ENCODE measurements at places on chromosomes 13 and 19.

DNA sequence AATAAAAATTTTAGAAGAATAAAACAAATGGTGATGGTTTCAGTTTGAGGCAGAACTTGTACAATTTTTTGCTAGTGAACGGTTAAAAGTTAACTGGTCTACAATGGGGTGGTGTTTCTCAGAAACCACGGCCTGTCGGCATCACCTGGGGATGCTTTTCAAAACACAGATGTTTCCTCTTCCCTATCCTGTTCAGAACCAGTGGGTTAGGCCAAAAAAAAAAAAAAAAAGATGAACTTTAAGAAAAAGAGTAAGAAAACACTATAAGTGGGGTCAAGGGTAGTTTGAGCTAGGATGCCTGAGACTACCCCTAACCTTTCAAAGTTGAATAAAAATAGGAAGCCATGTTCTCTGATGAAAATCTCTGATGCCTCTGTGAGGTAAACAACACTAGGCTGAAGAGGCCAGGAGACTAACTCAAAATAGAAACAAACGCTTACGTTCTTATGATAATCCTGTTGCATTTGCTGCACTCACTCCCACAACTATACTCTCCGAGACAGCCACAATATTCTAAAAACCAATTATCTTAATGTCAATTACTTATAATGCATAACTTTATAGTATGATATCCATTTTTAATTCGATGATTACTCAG, 3.3 kb downstream of the MTIF3 start:
- no peak for DNase-seq

- DNase-seq = no peak
These were observed 74.0 kb downstream of the ZNF100 start for GRCh38 chr19:21693399-21693798.

- DNase-seq = no peak
These were observed 3.6 kb downstream of the TRIP10 start for GRCh38 chr19:6743066-6743465.

DNA sequence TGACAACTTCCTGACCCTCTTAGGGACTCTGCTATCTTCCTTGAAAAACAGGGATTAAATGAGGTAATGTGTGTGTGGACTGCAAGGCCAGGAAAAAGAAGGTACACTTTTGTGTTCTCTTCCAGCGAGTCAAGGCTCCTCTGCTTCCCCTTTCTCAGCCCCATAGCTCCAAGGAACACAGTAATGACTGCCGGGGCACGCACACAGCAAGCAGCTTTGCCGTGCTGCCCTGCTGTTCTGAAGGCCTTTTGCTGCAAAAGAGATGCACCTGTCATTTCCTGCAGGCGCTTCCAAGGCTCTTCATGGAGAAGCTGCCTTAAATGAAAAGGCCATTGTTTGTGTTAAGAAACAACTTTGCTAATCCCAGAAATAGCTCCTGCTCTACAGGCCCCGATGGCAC, 84.6 kb downstream of the CYSLTR2 start:
- no peak for DNase-seq

- DNase-seq = no peak
These were observed 678 bp downstream of the BCAT2 start for GRCh38 chr19:48810151-48810550.

DNA sequence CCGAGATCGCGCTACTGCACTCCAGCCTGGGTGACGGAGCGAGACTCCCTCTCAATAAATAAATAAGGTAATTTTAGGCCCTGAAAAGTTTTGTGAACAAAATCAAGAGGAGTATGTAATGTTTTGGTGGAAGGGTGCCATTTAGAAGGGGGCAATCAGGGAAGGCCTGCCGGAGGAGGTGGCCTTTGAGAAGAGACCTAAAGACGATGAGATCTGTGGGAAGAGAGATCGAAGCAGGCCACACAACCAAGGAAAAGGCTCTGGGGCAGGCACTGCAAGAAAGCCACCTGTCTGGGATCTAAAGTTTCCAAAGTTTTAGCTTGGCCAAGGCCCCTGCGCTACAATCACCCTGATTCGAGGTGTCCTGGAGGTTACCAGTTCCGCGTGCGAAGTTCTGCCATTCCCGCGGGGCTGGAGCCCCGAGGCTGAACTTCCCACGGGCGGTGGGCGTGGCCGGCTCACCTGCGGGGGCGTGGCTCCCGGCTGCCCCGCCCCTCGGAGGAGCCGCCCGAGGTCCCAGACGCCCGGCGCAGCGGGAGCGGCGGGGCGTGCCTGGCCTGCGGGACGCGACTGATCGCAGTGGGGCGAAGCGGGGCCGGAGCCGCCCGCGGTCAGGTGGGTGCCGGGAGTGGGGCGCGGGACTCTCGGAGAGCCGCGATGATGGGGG, at the start of gene KLC3:
Gene KLC3, plus strand, starts transcription at position 519 of the 667 bp plus-strand sequence. CDS start 4,792 bp downstream, outside the sequence.
- DNase-seq = peak; percentile 90

- DNase-seq = peak; percentile 79
These were observed 1.4 kb downstream of the RASA3 start for GRCh38 chr13:114130837-114131582.

GRCh38 chr19:16892868-16893685, 4.3 kb downstream of the F2RL3 start:
- no peak for DNase-seq

DNA sequence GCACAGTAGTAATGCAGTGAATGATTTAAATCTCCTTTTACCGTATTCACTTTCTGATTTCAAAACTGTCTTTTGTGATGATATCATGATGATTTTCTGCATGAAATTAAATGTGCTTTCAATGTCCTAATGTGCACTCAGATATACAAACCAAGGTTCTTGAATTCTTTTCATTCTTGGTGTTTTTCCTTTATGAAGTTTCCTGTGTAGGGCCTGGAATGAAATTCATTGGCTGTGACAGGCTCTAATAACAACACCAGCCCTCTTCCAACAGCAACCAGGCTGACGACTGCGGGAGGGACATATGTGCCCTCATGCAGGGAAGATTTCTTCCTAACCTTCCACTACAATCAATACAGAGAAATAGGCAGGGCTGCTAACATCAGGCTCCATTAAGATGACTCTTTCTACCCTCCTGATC, 1052.0 kb downstream of the DIAPH3 start:
- DNase-seq = no peak

- no peak for DNase-seq
These were observed 7.3 kb upstream of the SOX1 start for GRCh38 chr13:112059457-112060281.

DNA sequence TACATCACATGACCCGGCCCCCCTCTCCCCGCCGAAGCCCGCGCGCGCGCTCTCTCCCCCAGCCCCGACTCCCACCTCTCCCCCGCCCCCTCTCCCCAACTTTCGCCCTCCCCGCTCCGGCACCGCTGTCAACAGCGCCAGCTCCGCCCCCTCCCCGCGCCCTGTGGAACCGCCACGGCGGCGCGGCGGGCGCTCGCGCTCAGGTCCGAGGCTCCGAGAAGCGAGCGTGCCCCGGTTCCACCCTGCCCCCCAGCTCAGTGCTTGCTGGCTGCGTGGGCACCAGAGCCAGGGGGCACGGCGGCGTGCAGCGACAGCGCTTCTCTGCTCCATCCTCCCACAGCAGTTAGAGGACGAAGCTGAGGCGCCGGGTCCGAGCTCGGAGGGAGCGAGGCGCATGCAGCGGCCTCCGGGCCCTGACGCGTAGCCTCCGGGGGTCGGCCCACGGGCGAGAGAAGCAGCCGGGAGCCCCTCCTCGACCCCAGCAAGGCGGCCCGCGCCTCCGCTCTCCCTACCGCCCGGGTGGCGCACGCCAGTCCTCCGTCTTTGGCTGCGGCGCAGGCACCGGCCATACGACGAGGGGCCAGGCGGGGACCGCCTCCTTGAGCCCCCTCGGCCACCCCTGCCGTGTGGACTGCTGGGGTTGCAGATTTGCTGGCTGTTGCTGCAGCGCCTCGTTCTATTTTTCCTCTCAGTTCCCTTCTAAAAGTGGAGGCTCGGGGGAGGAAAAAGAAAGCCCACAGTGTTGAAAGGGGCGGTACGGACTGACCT, 109.5 kb downstream of the KCNRG start:
- DNase-seq = peak; percentile 83

DNA sequence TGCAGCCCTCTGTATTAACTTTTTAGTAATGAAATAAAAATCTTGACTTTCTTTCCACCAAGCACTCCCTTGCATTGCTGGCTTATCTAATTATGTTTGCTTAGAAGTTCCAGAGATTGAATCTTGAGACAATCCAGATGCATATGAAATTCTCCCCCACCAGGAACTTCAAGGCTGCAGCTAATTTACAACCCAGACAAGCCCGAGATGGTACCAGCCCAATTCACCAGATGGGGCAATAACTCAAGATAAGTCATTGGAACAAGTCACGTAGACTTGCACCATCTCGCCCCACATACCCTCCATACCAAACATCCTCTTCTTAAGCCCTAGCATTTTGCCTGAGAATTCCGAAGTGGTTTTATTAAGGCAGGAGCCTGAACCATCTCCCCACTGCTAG, 29.0 kb downstream of the UTP14C start:
- DNase-seq = no peak

DNA sequence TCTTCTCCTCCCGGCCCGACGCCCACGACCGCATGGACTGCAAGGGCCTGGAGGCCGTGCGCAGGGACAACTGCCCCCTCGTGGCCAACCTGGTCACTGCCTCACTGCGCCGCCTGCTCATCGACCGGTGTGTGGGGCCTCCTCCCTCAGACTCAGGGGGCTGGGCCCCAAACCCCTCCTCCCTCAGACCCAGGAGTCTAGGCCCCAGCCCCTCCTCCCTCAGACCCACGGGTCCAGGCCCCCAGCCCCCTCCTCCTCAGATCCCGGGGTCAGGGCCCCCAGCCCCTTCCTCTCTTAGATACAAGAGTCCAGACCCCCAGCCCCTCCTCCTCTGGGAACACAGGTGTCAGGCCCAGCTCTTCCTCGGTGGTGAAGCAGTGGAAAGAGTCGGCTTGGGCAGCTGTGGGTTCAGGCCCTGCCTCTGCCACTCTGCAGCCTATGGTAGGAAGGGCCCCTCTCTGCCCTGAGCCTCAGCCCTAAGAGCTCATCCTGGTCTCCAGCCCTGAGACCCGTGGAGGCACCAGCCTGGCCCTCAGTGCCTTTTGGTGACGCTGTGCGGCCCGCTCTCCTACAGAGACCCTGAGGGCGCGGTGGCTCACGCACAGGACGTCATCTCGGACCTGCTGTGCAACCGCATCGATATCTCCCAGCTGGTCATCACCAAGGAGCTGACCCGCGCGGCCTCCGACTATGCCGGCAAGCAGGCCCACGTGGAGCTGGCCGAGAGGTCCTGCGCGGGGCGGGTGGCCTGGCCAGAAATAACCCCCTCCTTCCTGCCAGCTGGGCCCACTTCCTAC, 3.7 kb upstream of the SPIB start:
- peak; percentile 97 for DNase-seq
